RCC 7860 (cell line): ENCODE measurements at places on chromosomes 1 and 21.

DNA sequence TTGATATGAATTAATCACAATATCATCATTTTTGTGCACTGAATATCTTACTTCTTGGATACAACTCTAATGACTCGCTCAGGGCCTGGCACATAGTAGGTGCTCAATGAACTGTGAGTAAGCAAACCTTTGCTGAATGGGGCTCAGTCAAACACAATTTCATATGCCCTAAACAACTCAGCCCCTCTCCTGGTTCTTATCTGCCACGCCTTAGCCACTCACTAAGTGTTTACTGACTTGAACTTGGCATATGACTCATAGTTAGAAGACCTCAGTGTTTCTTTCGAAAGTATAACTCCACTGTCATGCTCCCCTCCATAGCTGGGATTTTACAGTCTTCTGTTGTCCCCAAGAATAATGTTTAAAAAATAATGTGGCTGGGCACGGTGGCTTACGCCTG is 4.8 kb upstream of the IFNLR1 start:
- DNase-seq, result peak; percentile 72

- no peak for DNase-seq
Observed at GRCh38 chr1:204461331-204462228, 33.0 kb downstream of the PIK3C2B start.

GRCh38 chr1:233319272-233319671 is 8.3 kb upstream of the MAP3K21 start:
- no peak for DNase-seq

DNA sequence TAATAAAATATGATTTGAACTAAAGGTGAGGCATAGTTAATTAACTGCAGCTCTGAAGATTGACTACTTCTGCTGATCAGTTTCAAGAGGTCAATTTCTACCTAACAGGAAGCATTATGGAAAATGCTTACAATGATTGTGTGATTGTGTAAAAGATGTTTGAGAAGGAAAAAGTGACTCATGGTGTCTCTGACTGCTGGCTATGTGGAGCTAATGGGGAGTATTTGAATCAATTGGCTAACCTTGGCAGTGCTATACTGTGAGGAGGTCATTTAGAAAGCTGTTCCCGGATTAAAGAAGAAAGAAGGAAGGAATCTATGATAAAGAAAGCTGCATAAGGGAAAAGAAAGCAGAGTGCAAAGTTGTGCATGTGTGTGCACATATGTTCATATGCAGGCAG is 376.5 kb downstream of the ADGRL2 start:
- no peak for DNase-seq

- DNase-seq, result no peak
Observed at GRCh38 chr1:157641177-157641576, 43.3 kb upstream of the FCRL4 start.

DNA sequence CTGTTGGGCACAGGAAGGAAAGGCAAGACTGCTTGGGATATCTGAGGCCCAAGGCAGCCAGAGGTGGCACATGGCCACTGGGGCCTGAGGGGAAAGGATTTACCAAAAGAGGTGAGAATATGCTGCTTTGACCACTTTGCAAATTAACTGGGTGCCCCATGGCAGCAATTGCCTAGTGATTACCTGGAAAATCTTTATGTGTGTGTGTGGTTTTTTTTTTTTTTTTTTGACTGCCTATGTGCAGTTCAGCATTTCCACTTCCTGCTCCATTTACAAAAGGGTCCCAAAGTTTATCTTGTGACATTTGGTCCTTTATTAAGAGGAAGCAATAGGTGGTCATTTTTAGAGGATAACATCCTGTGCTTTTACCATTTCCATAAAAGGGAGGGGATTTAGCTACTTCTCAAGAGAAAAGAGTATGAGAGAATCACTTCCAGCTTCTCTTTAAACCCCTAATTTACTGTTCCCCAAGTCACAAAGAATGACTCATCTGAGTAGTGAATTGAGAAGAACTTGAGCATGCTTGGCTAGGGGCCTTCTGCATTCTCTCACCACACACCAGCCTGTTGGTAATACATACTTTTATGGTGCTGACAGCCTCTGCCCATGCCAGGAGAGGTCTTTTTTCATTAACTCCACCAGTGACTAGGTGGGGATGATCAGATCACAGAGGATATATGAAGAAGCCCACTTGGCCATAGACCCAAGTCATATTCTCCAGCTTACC is 52.1 kb downstream of the SYDE2 start:
- no peak for DNase-seq

GRCh38 chr1:65558215-65558614 is 137.7 kb downstream of the LEPR start:
- no peak for DNase-seq

DNA sequence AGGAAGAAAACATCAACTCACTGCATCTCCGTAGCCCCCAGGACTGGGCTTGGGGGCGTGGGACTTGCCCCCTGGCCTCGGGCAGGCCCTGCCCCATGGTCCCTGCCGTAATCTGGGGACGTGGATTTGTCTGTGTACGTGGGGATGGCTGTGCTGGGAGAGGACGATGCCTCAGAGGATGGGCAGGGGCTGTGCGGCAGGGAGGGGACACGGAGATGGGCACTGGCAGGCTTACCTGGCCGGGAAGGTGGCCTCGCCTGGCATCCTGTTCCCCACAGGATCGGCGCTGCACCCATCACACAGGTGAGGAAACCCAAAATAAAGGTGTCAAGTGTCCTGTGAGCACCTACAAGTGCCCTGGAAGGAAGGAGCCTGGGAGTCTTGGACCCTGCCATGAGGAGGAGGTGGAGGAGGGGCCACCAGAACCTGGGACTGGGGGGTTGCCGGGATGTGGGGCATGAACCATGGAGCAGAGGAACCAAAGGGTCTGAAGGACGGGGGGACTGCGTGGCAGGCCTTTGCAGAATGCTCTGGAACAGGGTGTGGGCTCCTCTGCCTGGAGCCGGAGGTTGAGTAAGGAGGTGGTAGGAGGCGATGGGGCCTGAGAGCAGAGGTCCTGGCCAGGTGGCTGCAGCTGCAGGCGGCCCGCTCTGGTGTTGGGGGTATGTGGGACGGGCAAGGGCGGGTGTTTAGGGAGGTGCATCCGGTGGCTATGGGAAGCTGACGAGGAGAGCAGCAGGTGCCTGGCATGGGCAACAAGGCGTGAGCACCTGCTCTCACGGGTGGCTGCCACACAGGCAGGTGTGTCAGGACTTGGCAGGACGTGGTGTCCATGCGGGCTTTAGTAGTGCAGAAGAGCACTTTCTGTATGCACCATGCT is 27.8 kb upstream of the LRRC3 start:
- DNase-seq, result no peak

DNA sequence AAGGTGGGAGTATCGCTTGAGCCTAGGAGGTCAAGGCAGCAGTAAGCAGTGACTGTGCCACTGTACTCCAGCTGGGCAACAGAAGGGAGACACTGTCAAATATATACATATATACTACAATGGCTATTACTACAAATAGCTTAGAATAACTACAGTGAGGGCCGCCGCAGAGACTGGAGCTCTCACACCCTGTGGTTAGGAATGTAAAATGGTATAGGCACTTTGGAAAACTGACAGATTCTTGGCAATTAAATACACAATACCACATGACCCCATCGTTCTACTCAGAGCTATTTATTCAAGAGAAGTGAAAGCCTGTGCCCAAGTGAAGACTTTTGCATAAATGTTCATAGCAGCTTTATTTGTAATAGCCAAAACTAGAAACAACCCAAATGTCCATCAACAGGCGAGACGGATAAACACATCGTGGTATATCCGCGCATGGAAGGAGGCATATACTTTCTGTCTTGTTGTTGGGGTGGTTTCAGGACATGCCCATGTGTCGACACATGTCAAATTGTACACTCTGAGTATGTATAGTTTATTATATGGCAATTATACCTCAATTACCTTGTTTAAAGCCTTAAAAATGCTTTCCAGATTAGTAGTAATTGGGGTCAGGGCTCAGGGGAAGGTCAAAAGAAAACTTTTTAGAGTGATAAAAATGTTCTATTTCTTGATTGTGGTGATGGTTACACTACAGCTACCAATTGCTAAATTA is 123.4 kb downstream of the RIPK4 start:
- DNase-seq, result peak; percentile 23

DNA sequence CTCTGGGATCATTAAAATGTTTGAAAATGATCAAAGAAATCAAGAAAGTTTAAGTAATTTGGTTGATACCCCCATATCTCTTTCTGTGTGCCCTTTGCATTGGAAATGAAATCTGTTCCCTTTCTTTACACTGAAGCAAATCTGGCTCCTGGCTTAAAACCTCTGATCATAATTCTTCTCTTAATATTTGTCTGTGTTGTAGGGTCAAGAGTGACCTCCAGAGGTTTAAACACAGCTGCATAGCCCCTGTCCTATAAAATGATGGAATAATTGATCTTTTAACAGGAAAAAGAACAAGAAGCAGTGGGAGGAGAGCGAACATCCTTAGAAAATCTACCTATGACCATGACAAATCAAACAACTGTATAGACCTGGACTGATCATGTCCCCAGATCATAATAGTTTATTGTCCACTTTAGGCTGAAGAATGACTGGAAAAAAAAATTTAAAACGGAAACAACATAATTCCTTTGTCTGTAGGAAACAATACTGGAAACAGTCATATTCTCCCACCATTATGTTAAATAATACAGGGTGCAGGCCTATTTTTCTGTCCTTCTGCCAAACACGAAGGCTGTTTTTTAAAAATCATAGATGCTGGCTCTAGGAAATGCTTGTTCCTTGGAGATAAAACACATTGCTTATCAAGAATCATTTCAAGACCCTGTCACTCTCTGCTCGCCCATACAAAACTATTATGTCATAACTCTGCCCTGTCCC is 184.3 kb downstream of the NEGR1 start:
- DNase-seq, result no peak

GRCh38 chr1:162206749-162207635 is 137.5 kb downstream of the NOS1AP start:
- no peak for DNase-seq

DNA sequence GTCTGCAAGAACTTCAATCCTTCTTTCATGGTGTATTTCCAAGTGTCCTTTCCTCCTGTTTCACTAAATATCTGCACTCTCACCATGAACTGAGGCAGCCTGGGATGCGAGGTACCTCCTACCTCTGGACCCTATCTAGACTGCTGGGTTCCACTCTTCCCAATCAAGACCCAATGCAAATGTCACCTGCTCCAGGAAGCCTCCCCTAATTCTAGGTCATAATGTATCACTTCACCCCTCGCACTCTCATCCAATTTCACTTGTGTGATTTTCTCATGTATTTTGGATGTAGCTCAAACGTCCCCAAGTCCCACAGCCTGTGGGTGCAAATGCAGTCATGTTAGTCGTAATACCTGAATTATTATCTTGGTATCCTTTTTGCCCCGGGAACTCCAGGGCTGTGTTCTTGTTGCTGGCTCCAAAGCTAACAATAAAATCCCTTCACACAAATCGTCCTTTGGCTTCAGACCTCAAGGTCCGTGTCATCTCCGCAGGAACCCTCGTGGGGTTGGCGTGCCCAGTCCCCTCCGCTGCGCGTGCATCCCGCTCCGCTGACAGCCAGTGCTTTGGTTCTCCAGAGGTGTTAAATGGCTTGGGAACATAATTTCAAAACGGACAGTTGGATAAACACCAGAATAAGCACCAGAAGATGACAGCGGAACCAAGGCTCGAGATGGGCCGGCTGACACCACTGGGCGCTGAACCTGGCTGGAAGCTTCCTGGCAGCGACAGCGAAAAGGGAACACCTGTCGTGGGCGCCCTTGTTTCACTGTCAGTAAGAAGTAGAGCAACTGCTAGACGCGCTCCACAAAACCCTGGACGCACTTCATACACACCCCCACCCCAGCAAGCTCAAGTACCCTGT is 1.0 kb upstream of the BACH1 start:
- DNase-seq, result no peak

GRCh38 chr1:31788825-31789256 is 24.7 kb upstream of the ADGRB2 start:
- peak; percentile 8 for DNase-seq

- peak; percentile 93 for DNase-seq
Observed at GRCh38 chr1:109620841-109621286, 1.2 kb downstream of the AMPD2 start.

DNA sequence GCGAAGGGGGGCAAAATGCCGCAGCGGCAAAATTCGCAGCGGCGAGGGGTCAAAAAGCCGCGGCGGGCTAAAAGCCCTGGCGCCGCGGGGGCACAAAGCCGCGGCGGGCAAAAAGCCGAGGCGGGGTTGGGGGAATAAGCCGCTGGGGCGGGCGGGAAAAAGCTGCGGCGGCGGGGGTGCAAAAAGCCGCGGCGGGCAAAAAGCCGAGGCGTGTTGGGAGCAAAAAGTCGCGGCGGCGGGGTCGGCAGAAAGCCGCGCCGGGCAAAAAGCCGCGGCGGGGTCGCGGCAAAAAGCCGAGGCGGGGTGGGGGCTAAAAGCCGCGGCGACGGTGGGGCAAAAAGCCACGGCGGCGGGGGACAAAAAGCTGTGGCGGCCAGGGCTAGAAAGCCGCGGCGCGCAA is 3902.5 kb downstream of the SRGAP2C start:
- no peak for DNase-seq

GRCh38 chr1:33443080-33443704 is 12.3 kb upstream of the PHC2 start:
- DNase-seq, result no peak

DNA sequence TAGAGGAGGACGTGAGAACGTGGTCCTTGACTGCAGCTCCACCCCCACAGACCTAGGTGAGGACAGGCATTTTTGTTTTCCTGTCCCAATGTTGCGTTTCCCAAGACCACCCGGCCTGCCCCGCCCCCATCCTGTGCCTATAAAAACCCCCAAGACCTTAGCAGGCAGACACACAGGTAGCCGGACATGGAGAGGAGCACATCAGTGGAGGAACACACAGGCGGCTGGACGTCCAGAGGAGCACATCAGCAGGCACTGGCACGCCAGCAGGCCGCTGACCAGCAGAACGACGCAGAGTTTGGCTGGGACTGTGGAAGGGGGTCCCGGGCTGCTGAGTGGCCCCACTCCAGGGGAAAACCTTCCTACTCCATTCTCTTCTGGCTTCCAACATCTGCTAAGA is 12.7 kb upstream of the HMGCL start:
- no peak for DNase-seq

GRCh38 chr1:226548256-226549093 is at the start of gene STUM:
Gene STUM, plus strand, starts transcription at chr1:226548764. Its CDS starts 141 bp downstream, at chr1:226548905.
- DNase-seq, result no peak

GRCh38 chr1:54324251-54325140 is 81.7 kb downstream of the SSBP3 start:
- no peak for DNase-seq

DNA sequence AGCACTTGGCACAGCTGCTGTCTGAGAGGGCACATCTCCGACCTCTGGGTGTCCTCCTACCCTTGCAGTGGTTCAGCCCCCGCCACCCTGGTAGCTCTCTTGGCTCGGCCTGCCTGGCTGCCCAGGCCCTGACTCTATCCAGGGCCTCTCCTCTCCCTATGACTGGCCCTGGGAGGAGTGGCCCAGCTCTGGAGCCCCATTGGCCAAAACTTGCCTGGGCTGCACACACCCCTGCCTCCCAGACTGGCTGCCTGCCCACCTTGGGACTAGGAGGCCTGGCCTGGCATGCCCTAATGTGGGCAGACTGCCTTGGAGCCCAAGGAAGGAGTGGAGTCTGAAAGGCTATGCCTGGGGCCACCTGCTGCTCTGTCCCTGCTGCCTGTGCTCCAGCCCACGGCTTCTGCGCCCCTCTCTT is 33.6 kb downstream of the ACOT11 start:
- peak; percentile 52 for DNase-seq

GRCh38 chr1:244628789-244629188 is 24.1 kb upstream of the DESI2 start:
- DNase-seq, result no peak
